ENCODE measurements at places on chromosomes 3 and 15.

- DNase-seq, result no peak
These were observed 300.6 kb downstream of the SATB1 start for GRCh38 chr3:18124501-18124900.

GRCh38 chr3:50267280-50267913, 1.6 kb upstream of the SEMA3B start:
- no peak for DNase-seq

- DNase-seq, result no peak
These were observed 65.7 kb upstream of the CHMP2B start for GRCh38 chr3:87161417-87161816.

- no peak for DNase-seq
These were observed 51.7 kb downstream of the GPR149 start for GRCh38 chr3:154378311-154378710.

DNA sequence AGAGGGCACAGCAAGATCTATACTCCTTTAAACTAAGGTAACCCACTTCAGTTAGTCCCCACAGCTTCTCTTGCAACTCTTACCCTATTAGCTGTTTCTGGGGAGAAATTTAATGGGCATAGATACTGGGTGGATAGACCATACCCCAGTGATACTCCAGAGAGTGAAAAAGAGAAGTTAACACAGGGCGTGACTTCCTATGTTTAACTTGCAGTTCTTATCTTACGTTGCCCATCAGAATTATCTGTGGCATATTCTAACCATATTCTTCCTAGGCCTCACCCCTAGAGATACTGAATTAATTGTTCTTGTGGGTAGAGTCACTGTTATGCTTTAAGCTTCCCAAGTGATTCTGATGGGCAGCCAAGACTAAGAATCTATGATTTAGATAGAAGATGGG, 485.4 kb upstream of the TPRG1 start:
- DNase-seq, result peak; percentile 62

DNA sequence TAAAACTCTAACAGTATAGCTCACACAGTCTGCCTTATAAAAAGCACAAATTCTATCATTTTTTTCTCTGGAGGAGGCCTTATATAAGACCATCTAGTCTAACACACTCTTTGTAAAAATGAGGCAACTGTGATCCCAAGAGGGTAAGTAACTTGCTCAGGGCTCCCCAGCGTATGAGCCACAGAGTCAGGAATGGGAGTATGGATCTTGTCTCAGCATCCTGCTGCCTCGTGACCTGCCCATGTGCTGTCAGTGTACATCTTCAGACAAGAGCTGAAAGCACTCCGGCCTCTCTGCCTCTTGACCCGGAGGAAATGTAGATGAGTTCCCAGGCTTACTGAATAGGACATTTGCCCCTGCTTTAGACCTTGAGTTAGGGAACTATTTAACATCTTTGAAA, 28.4 kb upstream of the MEF2A start:
- no peak for DNase-seq

DNA sequence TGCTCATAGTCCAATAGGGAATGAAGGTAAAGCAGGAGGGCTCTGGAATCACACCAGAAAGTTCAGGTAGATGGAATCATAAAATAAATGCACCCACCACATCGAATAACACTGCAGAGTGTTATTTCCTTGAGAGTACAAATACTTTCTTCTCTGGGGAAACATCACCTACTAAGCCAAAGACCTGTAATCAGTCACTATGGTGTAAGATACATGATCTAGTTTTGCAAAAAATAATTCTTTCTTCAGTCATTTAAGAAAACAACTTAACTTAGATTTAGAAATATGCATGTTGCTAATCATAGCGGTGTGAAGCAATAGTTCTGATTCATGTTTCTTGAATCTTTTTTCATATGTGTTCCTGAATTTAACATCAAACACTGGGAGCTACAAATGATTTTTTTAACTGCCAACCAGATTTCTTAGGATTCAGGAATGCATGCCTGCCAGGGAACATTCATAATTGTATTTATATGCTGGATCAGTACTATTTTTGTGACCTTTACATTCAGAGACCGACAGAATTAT, 40.2 kb upstream of the MEIS2 start:
- DNase-seq, result no peak
